ENCODE measurements at places on chromosomes 11 and 22.

DNA sequence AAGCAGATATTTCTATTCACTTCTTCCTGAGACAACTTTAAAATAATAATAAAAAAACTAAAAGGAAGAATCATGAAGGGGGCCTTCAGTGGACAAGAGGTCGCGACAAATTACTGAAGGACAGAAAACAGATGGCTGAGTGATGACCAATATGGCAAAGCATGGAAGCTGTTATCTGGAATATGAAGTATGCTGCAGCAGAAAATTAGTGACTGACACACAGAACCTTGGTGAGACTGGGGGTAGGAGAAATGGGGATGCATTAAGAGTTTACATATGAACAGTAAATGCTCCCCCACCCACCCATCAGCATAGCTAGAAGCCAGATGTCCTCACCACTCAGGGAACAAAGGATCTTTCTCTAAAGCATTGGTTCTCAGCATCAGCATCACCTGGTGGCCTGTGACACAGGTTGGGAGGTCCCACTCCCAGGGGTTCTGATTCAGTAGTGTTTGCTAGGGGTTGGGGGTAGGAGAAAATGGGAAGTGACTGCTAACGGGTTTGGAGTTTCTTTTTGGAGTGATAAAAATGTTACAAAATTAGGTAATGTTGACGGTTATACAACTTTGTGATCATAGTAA lies 59.7 kb downstream of the NARS2 start:
- no peak for DNase-seq

- no peak for DNase-seq
Observed at GRCh38 chr22:45238957-45239680, 1.6 kb downstream of the KIAA0930 start.

GRCh38 chr11:10605941-10606381 lies 37.5 kb upstream of the LYVE1 start:
- no peak for DNase-seq

DNA sequence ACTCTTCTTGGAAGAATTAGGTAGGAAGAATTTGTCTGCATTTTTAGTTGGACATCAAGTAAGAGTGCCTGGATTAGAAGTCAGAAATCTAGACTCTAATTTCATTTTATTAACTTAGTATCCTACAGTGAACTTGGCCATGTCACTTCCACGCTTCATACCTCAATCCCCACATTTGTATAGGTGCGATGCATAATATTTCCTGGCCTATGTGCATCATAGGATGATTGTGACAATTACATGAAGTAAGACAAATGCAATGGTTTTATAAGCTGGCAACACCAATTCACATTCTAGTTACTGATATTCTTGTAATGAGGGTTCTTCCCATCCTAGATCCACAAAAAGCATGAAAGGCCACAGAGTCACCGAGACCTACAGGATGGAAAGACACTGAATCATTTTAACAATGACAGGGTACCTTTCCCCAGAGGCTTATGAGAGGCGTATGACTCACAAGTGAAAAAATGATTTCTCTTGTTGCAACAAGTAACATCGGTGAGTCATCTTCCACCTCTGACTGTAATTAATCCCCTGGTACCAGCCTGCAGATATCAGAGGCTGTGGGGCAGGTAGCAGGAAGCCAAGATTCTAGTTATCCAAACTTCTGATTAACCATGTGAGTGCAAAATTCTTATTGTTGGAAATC lies 56.0 kb upstream of the OR5AK2 start:
- peak; percentile 54 for DNase-seq

GRCh38 chr22:39292031-39292462 lies 27.4 kb downstream of the RPL3 start:
- DNase-seq, result peak; percentile 85

DNA sequence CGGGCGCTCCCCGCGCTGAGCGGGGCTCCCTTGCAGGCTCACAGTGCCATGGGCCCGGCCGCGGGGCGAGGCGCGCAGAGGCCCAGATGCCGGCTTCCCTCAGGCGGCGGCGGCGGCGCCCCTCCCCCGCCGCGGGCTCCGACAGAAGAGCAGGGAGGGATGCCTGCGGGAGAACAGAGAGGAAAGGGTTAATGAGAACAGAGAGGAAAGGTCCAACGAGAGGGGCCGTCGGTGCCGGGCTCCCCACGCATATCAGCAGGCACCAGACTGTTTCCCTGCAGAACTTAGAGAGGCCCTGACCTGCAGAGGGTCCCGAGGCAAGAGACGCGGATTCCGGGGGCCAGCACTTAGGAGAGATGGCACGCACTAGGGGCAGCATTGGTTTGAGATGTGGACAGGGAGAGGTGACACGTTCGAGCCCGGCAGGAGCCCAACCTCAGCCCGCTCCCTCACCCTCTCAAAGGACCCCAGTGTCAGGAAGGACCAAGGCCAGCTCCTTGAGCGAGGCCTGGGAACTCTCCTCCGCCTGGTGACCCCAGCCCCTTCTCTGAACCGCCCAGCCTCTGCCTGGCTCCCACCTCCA lies 9.1 kb downstream of the NRXN2 start:
- no peak for DNase-seq

GRCh38 chr11:119493712-119494111 lies 70.7 kb upstream of the THY1 start:
- peak; percentile 53 for DNase-seq

GRCh38 chr11:16605389-16605893 lies 133.0 kb upstream of the C11orf58 start:
- no peak for DNase-seq

- DNase-seq, result no peak
Observed at GRCh38 chr11:17751558-17751957, 17.0 kb downstream of the KCNC1 start.

DNA sequence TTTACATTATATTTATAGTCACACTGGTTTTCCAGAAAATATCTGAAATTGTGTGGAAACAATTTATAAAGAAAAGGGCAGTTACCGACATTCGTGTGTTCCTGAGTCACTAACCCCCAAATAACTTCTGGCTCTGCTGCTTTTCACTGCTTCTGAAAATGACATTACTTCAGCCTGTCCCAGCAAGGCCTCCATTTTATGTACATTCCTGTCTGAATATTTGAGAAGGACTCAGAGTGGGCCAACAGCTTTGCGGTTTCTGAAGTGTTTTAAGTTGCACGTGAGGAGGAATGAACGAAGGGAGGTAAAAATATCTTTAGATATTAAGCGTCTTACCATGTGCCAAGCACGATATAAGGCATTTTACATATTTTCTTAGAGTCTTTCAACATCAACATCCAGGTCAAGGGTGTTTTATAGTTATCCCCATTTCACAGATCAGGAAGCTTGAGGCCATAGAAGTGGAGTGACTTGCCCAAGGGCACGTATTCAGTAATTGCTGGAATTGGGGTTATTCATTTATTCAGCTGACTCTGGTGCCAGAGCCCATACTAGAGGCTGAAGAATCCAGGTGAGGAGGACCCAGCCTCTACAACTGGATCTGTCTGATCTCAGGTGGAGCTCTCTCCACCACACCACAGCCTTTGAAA lies 30.8 kb upstream of the WNT11 start:
- no peak for DNase-seq

GRCh38 chr11:79437278-79437980 lies 3.4 kb downstream of the TENM4 start:
- DNase-seq, result no peak

- no peak for DNase-seq
Observed at GRCh38 chr22:27546157-27546935, 255.2 kb downstream of the MN1 start.

DNA sequence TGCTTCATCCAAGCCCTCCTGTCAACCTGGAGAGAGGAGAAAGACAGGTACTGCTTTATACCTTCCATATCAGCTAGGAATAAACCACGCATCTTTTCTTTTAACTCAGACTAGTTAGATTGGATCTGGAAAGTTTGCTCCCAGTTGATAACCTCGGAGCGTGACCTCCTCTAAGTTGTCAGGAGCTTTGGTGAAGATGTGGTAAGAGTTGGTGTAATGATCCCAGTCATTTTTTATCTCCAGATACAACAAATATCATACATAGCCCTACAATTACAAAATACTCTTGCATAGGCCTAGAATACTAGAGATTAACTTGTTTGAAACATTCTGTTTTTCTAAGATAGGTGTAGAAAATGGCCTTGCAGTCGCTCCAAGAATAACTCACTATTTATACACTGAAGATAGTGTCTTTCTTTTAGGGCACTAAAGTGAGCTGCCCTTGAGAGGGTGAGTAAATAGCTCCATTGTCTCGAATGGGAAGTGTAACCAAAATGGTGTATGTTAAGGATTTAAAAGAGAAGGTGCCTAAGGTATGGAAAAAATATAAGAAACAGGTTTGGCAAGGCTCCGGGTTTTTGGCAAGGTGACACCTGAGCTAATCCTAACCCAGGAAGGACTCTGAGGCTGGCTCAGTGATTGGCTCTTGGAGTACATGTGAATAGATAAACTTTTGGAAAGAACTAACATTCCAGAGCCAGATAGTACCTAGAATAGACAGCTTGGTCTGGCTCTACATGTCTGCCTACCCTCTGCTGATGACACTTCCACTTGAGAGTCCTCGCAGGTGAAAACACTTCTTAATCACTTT lies 59.4 kb downstream of the GLYATL1 start:
- DNase-seq, result no peak

- peak; percentile 65 for DNase-seq
Observed at GRCh38 chr22:46122511-46122971, 27.8 kb upstream of the PPARA start.

- DNase-seq, result peak; percentile 53
Observed at GRCh38 chr11:35040221-35040942, 98.6 kb upstream of the CD44 start.

GRCh38 chr11:95165638-95166037 lies 65.4 kb downstream of the SESN3 start:
- DNase-seq, result no peak

- no peak for DNase-seq
Observed at GRCh38 chr22:49568751-49569285, 258.9 kb downstream of the BRD1 start.

- no peak for DNase-seq
Observed at GRCh38 chr11:116814502-116814901, 8.6 kb downstream of the APOA4 start.

DNA sequence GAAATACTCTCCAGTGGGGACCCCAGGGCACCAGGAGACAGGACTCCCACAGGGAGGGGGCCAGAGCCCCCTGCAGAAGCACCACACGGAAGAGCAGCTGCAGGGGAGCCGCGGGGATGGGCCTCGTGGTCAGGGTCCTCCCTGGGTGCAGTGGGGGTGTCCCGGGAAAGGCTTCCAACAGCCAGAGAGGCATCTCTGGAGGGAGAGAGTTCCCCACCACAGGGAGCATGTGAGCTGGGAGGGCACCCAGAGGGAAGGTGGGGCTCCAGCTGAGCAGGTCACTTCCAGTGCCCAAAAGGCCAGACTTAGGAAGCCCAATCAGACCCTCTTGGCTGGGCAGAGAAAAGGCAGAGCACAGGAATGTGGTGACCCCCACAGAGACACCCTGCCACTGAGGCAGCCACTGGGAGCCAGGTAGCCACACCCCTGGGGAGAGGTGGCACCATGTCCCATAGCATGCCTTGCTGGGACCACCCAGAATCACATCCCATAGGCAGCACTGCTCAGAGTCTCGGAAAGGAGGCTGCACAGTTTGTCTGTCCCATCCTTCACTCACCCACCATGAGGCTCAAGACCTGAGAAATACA lies 49.9 kb upstream of the LMO1 start:
- no peak for DNase-seq

- DNase-seq, result no peak
Observed at GRCh38 chr11:122270535-122270934, 154.5 kb upstream of the BLID start.

DNA sequence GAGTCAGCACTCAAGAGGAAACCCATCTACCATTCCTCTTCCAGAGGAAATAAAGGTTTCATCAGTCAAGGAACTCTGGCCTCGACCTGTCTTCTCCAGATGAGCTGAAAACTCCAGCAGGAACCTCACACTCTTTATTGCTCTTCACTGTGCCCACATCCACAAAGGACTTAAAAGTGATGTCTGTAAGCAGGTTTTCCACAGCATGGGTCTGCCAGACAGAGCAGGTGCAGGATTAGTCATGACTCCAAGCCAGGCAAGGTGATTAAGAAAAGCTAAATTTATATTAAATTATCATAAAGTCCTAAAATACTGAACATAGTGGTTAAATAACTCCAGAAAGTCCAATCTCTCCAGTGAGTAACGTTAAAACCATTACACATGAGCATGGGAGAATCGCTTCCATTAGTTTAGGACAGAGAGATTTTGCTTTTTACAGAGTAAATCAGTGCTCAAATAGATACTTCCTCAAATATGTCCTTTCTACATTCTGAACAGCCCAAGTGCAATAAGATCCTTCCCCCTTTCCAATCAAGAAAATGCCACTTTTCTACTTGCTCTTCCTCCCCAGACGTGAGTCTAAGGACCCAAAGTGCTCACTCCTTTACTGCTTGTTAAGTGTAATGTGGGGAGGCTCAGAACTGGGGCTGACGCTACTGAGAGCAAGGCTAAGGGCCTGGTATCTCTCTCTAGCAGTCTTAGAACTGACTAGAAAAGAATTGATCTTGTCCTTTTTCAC lies 10.7 kb upstream of the CKAP5 start:
- DNase-seq, result no peak

DNA sequence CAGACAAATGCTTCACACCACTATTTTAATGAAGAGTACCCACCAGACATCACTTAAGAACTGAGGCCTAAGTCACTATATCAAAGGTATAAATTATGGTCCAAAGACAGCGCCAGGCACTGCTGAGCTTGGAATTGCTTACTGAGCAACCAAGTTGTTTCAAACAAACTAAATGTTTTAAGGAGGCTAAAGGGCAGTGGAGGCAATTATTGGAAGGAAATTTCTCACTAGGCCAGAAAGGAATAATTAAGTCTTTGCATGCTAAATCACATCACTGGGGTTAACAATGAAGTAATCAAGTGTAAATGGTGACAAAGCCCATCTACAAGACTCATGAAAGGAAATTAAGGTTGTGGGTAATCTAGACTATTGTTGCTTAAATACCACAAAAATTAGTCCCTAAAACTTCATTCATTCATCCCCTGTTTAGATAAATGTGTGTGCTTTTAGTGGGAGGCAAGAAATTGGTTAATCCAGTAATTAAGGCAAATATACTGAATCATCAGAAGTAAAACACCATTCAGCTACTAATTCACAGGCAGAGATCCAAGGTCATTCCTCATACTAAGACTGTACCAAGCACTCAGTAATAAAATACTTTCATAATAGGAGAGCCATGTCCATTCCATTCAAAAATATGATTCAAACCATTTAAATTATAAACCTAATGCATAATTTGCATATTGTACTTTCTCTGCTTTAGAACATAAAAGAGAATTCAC lies 21.2 kb downstream of the LGR4 start:
- no peak for DNase-seq

DNA sequence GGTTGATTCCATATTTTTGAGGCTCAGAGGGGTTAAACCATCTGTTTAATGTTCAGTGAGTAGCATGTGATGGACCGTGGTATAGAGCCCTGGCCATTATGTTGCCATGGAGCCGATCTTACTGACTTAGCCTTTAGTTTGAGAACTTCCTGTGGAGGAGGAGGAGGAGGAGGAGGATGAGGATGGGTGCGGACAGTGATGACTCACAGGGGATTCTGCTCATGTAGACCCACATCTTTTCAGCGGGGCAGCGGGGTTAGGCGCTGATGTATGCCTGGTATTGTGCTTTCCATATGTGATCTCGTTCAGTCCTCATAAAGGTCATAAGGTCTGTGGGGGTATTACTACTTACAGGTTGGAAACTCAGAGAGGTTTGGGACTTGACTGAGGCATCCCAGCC lies 13.9 kb downstream of the STX3 start:
- DNase-seq, result no peak

Data from PC-9 (cell line).